H1 (cell line): ENCODE measurements at places on chromosomes 16 and 17.
A peak's percentile ranks its signal among the peaks of the same experiment; 100 is the strongest.

DNA sequence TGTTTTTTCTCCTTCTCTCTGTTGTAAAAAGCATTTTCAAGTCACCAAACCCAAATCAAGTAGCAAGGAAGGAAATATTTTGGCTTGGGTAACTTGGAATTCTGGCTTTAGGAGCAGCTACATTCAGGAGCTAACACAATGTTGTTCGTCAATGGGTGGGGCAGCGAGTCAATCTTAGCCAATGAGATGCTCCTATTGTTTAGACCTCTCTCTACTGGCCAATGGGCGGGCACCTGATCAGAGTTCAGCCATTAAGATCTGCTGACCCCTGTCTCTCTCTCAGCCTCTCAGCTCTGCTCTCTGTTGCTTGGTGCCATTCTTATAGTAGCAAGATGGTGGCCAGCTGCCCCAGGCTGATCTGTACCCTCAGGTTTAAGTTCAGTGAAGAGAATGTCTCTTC lies 83.2 kb downstream of the IRX3 start:
- DNase-seq, result no peak

GRCh38 chr17:39629494-39629880 lies 2.7 kb downstream of the PPP1R1B start:
- DNase-seq, result no peak

DNA sequence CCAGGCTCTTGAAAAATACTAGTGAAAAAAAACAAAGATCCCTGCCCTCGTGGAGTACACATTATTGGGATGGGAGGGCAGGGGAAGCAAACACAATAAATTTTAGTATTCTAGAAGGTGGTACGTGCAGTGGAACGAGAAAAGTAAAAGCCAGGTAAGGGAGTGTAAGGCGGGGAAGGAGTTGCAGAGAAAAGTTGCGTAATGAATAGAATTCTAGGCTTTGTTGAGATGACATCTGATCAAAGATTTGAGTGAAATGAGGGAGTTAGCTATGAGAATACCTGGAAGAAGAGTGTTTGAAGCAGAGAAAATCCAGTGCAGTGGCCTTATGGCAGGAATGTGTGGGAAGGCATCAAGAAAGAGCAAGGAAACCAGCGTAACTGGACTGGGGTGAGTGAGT lies 2.1 kb downstream of the CKLF start:
- no peak for DNase-seq

DNA sequence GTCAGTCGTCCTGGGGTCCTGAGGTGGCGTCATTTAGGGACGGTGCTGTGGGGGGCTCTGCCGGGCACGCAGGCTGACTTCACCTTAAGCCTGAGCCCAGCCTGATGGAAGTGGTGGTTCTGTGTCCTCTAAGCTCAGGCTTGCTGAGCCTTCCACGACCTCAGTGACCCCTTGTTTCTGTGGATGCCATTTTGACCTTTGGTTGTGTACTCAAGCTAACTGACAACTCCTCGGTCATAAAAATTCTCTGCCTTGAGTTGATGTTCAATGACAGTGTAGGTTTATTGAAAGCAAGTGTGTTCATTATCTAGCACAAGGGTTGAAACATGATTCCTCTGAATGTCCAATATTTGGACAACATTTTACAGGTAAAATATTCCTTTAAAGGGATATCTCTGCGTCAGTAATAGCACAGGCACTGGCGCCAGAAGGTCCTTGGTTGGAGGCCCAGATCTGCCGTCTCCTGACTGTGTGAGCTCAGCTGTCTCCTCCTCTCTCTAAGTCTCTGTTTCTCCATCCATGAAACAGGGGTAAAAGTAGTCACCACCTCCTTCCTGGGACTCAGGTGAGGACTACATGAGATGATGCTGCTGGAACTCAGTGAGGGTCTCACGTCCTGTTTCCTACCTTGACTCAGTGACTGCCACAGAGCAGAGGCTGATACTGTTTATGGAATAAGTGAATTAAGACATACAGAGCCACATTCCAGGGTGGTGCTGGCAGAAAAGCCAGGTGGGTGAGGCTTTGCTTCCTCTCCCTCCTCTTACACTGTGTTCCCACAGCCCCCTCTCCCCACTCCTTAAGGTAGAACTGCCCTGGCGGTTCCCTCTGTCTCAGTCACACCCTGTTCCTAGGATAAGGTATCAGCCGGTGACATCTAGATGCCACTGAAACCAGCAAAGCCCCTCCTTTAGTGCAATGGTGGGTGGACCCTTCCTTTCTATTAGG lies 75.7 kb downstream of the IRF8 start:
- no peak for DNase-seq

DNA sequence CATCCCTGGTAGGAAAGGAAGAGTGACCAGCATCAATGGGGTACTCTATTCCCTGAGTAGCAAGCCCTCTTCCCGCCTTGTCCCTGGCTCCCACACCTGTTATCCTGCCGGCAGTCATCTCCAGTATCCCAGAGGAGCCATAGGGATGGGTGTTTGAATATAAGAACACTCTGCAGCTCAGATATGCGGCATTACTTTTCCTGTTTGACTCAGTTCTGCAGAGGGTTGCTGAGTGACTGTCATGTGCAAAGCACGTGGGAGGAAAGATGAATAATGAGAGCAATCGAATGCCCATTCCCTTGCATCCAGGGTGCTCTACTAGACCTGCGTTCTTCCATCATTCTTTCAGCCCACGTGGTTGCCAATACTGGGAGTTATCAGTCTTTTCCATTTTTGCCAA lies 115.1 kb downstream of the PRKCB start:
- no peak for DNase-seq

DNA sequence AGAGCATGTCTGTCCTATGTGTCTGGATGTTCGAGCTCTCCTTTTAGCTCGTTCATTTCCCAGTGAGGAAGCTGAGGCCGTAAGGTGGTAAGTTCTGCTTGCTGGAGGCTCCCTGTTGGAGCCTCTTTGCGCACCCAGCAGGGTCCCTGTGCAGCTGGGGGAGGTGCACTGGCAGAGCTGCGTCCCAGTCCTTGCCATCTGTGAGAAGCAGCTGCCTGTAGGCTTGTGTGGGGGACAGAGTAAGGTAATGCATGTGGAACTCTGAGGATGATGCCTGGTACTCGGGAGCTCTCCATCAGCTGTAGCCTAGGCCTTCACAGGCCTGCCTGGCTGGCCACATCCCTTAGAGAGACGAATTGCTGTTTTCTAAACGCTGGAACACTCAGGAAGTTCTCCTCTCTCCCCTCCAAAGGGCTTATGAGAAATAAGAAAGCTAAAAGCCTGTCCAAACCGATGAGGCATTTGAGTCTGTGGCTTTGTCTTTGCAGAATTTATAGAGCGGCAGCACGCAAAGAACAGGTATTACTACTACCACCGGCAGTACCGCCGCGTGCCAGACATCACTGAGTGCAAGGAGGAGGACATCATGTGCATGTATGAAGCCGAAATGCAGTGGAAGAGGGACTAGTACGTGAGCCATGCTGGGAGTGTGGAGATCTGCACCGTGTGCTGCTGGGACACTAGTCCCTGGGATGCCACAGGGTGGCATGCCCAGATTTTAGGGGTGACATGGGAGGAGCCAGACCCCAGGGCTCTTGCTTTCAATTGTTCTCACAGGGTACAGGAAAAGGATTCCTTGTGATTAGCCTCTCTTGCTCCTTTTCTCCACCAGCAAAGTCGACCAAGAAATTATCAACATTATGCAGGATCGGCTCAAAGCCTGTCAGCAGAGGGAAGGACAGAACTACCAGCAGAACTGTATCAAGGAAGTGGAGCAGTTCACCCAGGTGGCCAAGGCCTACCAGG lies 1.6 kb downstream of the NDUFB10 start:
- DNase-seq, result no peak

DNA sequence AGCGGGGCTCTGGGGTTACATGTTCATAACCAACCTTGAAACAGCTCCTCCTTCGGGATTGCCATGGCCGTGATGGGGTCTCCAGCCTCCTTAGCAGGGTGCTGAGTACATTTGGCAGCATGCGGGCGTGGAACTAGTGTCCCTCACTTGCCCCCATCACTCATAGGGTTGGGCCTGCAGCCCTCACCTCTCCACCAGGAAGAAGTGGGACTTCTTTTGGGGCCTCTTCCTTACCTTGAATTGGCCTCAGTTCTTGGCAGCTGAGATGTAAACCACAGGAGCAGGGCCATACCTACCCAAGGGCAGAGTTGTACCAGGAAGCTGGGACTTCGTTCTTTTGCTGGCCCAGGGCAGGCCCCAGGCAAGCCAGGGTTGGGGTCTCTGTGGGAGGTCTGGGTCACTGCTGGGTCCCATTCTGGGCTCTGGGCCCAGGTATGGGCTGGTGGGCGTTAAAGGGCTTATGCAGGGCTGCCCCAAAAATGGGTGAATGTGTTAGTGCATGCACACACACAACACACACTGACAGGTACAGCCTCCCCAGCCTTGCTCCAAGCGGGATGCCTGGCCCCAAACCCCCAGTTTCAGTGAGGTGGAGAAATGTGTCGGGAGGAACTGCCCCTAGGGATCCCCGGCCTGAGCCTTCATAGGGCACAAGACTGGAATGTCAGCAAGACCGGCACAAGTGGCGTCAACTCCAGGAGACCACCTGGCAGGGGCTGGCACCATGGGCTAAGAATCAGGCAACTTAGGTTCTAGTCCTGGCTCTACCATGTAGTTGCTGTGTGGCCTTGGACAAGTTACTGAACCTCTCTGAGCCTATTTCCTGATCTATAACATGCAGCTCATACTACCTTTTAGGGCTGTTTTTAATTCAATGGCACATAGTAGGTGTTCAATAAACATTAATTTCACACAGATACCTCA lies 3.9 kb upstream of the KRT15 start:
- no peak for DNase-seq

GRCh38 chr16:1105888-1106620 lies 10.0 kb upstream of the C1QTNF8 start:
- peak; percentile 91 for DNase-seq

DNA sequence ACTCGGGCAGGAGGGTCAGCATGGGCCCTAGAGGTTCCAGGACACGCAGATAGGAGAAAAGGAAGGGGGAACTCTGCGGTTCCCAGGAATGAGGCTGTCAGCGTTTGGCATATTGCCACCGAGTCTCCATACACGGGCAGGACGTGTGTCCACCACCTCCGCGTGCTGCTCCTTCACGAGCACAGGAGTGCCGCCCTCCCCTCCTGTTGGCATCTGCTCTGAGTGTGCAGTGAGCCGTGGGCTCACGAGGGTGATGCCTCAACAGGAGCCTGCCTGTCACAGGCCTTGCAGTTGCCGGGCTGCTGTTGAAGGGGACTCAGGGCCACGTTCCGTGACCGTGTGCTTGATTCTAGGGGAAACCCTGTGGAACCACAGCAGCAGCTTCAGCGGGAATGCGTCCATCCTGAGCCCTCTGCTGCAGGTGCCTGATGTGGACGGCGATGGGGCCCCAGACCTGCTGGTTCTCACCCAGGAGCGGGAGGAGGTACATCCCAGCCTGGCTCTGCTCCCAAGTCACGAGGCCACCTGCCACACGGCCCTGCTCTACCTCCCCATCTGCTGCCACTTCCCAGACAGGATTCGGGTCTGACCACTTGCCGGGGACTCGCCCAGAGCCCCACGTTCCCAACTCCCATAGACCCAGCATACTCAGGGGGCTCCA lies 14.6 kb downstream of the RGS11 start:
- DNase-seq, result no peak

GRCh38 chr16:55073830-55074229 lies 143.2 kb downstream of the IRX5 start:
- DNase-seq, result no peak

DNA sequence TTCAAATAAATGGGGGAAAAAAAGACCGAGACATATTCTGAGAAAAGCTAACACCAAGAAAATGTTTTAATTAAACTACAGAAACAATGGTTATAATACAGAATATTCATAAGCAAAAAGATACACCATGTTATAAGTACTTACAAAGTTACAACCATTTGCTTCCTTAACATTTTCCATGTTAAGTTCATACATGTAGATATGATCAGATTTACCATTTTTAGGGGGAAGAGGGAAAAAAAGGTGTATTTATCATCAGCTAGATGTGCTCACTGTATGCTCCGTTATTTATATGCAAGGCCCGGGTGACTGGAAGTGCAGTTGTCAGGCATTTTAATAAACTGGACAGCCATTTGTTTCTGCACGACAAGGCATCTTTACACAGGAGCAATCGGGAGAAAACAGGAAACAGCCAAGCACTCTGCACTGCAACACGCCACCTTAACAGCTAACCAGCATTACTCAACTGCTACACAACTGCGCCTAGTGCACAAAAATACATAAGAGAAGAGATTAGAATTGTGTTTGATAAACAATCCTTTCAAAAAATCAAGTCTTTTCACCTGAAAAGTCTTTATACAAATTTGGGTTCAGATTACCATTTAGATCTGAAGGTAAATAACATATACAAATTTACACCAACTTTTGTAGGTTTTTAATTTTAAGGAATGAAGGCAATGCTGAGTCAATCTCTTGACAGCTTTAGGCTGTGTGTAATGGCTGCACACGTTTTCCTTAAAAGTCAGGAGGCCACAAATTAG lies 2.9 kb downstream of the SRSF2 start:
- DNase-seq, result no peak

GRCh38 chr17:31843070-31843745 lies 15.8 kb downstream of the COPRS start:
- no peak for DNase-seq

GRCh38 chr17:75666959-75667790 lies at the start of the genes RECQL5 and SAP30BP:
TSS of gene RECQL5 (minus strand) at chr17:75667154. CDS start at chr17:75666557, 597 bp downstream.
TSS of gene SAP30BP (plus strand) at chr17:75667338. CDS start at chr17:75667373, 35 bp downstream.
- DNase-seq, result peak; percentile 94

- no peak for DNase-seq
These were observed 27.0 kb downstream of the WNT3 start for GRCh38 chr17:46791531-46791930.

- DNase-seq, result no peak
These were observed 275.5 kb upstream of the N4BP1 start for GRCh38 chr16:48885471-48885870.

DNA sequence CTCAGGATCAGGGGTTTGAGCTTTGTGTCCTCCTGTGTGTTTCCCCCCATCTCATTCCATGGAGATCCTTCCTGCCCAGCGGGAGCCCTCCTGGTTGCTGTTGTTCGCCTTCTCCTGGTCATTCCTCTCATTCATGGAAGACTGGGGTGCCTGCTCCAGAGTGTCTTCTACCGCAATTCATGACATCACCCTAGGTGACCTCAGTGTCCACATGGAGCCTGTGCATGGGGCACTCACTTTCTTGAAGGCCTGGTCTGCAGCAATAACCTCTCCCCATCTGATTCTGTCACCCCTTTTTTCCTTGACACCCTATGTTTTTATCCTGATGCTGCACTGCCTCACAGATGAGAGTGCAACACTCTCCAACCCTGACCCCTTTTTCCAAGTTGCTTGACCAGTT lies 21.4 kb upstream of the ARHGAP17 start:
- no peak for DNase-seq

GRCh38 chr16:70752426-70752825 lies 48.5 kb downstream of the VAC14 start:
- no peak for DNase-seq
